NCI-H2081 (cell line): ENCODE measurements at places on chromosomes 13 and 19.
A peak's percentile ranks its signal among the peaks of the same experiment; 100 is the strongest.

- DNase-seq = no peak
These were observed 2.3 kb downstream of the SLC46A3 start for GRCh38 chr13:28716511-28716910.

DNA sequence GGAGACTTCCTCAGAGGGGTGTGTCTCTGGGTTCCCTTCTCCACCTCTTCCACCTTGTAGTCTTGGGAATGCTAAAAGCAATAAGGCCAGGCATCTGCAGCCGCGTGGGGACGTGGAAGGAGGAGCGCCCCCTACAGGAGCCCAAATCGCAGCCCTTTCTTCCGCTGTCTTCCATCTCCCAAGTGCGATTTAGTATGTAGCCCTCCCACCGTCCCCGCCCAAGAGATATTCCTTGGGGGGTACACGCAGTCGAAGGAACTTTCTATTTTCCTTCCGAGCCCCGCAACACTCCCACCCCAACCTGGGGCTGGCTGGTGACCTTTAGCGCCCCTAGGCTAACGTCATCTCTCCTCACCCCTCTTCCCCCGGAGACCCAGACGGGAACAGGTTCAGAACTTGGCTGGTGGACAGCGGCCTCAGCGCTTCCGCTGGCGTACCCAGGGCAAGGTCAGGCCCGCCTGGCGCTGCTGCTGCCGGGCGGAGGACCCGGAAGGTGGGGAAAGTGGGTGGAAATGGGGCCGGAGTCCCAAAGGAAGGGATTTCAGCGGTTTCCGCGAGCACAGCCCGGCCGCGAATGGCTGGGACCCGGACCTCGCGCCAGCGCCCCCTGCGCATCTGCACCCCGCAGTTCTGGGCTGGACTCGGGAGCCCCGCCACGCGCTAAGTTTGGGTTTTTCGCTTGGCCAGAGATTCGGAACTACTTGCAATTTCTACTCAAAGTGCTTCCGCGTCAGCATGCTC lies 2.1 kb upstream of the PCDH8 start:
- no peak for DNase-seq

- DNase-seq = no peak
These were observed 291.8 kb downstream of the HS6ST3 start for GRCh38 chr13:96381681-96382080.

DNA sequence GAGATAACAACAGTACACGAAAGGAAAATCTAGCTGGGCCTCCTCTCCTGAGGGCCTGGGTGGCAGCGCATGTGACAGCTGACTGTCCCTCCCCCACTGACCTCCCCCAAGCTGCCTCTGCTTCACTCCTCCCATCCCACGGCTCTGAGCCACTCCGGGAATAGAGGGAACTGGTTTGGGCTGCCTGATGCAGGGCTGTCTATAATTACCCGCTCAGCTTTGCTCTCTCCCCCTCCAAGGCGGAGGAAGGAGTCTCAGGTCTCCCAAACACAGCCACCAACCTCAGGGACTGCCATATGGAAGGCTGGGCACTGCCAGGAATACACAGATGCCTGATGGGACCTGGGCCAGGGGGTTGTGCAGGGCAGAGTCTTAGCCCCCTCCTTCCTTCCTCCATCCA lies 7.9 kb downstream of the NAPA start:
- DNase-seq = no peak

- no peak for DNase-seq
These were observed 6.8 kb upstream of the ERCC5 start for GRCh38 chr13:102838982-102839381.

DNA sequence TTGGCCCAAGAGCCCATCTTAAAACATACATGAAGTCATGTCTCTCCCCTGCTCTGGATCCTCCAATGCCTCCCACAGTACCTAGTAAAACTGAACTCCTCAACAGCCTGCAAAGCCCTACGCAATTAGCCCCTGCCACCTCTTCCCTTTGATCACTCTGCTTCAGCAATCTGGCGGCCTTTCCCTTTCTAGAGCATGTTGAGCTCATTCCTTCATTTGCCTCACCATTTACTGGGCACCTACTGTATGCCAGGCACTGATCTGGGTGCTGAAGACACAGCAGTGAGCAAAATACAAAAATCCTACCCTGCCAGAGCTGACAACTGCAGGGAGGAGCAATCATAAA lies 2.9 kb downstream of the KEAP1 start:
- no peak for DNase-seq

- no peak for DNase-seq
These were observed 14.2 kb downstream of the ONECUT3 start for GRCh38 chr19:1767464-1767933.

DNA sequence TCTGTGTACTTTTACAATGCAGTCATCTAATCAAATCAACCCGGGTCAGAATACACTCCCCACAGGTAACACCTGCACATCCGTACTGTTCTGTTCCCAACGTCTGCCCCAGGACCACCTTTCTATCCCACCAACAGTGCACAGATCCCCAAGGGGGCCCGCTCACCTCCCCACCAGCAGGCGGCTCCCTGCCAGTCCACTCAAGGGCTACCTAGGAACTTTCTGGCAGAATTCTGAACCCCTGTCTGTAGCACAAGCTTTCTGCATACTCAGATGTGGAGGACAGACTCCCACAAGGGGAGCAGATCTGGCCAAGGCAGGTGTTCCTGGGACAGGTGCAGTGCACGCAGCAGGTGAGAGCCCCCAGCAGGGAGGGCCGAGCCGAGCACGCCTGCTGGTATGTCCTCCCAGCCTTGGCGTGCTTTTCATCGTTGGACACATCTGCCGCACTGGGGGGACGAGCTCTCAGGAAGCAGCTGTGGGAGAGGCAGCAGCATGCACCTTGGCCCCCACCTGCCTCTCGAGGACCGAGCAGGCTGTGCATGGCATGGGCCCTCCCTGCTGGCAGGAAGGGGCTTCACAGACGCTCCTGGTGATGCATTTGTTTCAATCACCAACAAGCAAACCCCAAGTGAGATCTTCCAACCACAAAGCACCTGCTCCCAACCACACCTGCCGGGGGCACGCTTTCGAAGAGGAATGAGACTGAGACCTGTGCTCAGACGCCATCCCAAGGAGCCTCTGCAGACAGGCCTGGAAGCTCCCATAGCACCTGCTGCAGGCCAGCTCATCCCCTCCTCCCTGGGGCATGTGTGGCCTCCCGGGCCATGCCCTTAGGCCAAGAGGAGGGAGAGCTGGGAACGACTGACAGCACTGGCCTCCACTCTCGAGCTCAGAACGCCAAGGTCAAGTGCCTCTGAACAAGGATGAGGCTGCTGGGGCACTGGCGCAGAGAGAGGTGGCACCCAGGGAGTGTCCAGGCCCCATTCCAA lies 35.9 kb downstream of the RAB20 start:
- peak; percentile 78 for DNase-seq

DNA sequence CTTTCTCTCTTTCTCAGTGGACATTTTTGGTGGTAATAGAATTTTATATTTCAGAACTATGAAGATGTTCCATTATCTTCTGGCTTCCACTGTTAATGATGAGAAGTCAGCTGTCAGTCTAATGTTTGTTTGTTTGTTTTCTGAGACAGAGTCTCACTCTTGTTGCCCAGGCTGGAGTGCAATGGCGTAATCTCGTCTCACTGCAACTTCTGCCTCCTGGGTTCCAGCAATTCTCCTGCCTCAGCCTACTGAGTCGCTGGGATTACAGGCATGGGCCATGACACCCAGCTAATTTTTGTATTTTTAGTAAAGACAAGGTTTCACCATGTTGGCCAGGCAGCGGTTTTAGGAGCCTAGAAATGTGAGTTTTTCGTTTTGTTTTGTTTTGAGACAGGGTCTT lies 4.7 kb downstream of the ZNF317 start:
- DNase-seq = no peak

- DNase-seq = no peak
These were observed 32.1 kb downstream of the CERS1 start for GRCh38 chr19:18863843-18864362.

GRCh38 chr13:54945973-54946372 lies 1917.4 kb downstream of the OLFM4 start:
- peak; percentile 41 for DNase-seq

- DNase-seq = peak; percentile 80
These were observed 111.0 kb downstream of the B3GLCT start for GRCh38 chr13:31310786-31311185.

GRCh38 chr13:43861863-43862262 lies 17.7 kb downstream of the CCDC122 start:
- no peak for DNase-seq

DNA sequence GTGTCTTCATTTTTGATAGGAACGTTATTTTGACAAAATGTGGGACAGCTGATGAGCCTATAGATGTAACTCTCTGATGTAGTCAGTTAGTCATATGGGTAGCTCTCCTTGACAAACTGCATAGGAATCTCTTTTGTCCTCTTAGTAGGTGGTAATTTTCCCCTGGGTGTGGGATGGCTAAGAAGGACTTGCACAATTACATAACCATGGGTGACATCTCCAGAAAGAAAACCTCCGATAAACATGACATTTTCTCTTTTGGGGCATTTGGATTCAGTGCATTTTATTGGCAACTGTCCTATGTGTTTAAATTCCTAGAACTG lies 41.8 kb downstream of the IGFL3 start:
- no peak for DNase-seq

DNA sequence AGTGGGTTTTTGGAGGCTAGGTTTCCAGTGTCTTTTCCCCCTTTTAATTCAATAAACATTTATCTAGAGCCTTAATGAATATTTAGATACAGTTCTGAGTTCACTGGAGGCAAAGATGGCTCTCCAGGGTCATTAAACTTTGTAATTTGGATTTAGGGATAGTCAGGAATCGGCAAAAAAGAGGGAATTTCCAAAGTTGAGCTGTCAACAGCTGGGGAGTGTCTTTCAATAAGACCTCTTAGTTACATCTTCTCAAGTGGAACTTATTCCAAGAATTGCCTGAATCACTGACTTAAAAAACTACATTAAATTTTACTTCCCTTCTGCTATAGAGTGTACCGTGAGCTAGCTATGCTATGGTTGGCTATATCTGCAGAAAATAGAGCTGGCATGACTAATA lies 2.0 kb downstream of the LRCH1 start:
- DNase-seq = no peak

DNA sequence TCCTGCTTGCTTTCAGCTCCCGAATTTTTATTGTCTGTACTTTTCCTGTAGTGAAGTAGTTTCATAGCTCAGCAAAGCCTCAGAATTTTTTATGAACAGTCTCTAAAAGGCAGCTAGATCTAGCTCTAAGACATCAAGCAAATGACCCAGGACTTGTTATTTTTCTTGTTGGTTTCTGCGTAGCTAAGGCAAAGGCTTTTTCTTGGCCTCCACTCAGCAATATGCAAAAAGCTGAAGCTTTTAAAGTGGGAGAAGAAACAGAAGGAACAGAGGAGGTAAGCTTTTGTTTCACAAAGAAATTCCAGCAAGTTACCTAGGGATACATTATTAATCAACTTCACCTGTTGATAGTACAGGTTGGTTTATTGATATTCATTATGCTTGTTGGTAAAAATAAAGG lies 235.9 kb downstream of the PCDH20 start:
- DNase-seq = no peak

GRCh38 chr19:38464421-38465082 lies 31.1 kb downstream of the RYR1 start:
- no peak for DNase-seq

DNA sequence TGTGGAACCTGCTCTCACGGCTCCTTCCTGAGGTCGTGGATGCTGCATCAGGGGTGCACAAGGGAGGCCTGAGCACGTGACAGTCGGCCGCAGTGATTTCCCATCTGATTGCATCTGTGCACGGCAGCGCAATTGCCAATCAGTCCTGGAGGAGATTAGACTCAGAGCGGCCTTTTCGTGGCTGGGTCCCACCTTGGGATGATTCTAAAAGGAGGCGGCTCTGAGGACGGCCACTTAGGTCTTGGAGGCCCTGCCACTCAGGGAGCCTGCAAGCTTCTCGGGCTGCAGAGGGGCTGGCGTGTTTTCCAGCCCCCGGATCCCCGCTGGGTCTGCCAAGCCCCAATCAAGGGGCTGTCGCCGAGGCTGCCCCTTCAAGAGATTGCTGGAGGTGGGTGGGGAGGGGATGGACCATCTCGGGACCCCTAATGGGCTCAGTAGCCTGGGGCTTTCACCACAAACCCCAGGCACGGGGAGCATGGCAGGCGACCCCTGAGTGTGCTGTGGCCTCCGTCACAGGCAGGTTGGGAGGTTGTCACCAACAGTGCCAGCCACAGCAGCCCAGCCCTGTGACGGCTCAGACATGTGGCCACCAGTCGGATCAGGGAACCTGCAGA lies 51.6 kb downstream of the SOX1 start:
- no peak for DNase-seq

- DNase-seq = no peak
These were observed 9.2 kb downstream of the CCDC8 start for GRCh38 chr19:46404055-46404752.

GRCh38 chr13:77507931-77508776 lies 27.4 kb upstream of the SCEL start:
- no peak for DNase-seq

DNA sequence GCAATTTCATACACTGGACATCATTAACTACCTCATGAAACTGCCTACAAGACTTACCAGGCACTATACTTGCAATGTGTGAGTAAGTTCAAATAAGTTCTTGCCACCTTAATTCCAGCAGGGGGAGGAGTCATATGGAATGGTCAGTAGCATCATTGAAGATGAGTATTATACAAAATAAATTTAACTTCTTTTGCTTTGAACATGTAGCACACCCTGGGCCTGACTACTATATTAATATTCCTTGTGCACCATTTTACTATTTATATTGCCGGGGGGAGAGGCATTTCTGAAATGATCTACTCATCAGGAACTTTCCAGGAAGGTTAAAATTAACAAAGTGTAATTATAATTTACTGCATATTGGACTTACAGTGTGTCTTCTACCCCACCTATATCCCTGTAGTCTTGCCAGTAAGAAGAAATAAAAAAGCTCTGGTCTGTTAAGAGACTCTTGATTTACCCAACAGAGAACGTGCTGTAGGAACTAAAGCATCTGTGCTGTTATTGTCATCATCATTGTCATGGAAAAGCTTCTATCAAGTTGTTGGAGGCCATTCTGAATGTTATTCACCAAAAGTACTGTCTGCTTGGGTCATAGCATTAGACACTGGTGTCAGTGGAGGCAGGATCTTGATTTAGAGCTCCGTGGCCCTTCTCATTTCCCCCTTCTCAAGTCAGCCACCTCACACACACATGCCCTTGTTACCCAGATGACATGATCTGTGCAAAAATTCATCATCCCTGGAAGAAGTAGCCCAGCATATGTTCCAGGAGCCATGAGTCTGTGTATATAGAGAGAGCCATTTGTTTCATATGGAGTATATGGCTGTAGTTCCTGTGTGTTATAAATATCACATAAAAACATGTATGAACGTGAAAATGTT lies 147.1 kb downstream of the MTUS2 start:
- DNase-seq = no peak
